ENCODE measurements at places on chromosomes 7 and 10.

- no peak for DNase-seq
Observed at GRCh38 chr7:151330661-151331060, 11.0 kb upstream of the NUB1 start.

GRCh38 chr10:91694170-91694794 is 61.4 kb upstream of the PPP1R3C start:
- DNase-seq, result peak; percentile 22

GRCh38 chr7:42241424-42241823 is 4.4 kb upstream of the GLI3 start:
- DNase-seq, result peak; percentile 61

DNA sequence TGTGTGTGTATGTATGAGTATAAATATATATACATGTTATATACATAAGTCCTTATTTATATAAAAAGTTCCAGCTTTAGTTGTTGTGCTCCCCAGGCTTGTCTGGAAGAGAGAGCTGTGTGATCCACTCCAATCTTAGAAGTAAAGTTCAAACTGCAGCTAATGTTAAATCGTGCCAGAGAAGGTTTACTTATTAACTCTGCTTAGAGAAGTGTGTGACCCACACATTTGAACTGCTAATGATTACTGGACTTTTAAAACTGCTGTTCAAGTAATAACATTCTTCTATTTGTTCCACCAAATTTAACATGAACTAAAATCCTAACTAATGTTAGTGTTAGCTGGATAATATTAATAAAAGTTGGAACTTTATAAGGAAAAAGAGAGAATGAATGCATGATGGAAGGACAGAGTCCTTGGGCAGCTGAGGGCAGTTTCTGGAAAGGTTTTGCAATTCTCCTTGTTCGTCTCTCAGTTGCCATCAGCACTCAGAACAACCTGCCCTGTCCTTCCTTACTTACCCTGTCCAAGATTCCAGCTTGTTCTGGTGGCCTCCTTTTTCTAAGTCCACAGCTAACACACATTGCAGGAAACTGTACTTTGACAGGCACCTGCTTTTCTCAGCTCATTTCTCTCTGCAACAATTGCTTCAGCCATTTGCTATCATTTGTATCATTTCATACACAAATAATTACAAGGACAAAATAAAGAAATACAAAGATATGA is 162.6 kb downstream of the FAM107B start:
- DNase-seq, result no peak

- DNase-seq, result peak; percentile 35
Observed at GRCh38 chr10:29328983-29329382, 40.1 kb downstream of the LYZL1 start.

GRCh38 chr7:99123571-99124033 is 20.3 kb downstream of the SMURF1 start:
- DNase-seq, result no peak

GRCh38 chr10:121368347-121369025 is 229.8 kb downstream of the FGFR2 start:
- DNase-seq, result peak; percentile 56

GRCh38 chr10:20088061-20088701 is 271.9 kb downstream of the PLXDC2 start:
- peak; percentile 74 for DNase-seq

GRCh38 chr7:83541187-83541960 is 107.6 kb downstream of the SEMA3E start:
- no peak for DNase-seq

- no peak for DNase-seq
Observed at GRCh38 chr7:116986611-116987565, 33.6 kb downstream of the ST7 start.

DNA sequence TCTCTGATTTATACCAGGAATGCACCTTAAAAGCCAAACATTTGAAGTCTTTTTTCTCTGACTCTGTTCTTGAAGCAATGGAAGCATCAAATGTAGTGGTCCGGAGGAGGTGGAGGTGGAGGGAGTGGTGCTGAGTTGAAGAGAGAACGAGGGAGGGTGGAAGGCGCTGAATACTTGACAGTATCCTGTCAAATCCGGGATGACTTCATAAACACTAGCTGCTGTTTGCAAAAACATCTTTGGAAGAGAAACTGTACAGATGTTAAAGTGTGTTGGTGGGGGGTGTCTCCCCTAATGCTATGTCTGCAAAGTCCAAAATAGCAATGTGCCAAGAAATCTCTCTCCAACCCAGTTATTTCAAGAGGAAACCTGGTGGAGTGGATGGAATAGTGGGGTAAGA is 328.5 kb upstream of the AUTS2 start:
- DNase-seq, result peak; percentile 64

GRCh38 chr10:1241322-1241890 is 185.2 kb downstream of the WDR37 start:
- DNase-seq, result no peak

DNA sequence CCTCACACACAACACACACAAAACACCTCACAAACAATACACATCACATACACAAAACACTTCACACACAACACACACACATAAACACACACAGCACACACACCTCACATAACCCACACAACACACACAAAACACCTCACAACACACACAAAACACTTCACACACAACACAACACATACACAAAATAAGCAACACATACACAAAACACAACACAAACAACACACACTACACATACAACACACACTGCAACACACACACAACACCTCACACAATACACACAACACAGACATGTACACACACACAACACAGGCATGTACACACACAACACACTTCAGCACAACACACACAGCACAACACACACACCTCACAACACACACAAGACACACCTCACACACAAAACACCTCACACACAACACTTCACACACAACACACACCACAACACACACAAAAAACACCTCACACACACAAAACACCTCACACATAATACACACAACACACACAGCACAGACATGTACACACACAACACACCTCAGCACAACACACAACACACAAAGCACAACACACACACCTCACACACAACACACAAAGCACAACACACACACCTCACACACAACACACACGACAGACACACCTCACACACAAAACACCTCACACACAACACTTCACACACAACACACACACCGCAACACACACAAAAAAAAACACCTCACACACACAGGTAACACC is 107.5 kb downstream of the TNS3 start:
- DNase-seq, result no peak

DNA sequence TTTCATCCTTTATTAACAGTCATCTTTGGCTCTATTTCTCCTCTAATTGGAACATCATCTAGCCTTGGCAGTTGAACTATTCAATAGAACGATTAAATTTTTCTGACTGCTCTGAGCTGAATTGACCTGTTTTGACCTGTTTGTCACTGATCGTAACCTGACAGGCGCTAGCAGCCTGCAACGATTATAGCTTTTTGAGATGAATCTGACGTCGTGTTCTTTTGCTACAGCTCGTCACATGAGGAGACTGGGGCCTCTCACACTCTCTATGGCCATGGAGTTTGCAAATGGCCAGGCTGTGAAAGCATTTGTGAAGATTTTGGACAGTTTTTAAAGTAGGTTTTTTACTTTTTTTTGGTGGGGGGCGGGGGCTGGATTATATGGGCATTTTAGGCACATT is 229.8 kb downstream of the FOXP2 start:
- DNase-seq, result no peak

GRCh38 chr7:18132811-18133210 is 105.2 kb upstream of the PRPS1L1 start:
- DNase-seq, result no peak

DNA sequence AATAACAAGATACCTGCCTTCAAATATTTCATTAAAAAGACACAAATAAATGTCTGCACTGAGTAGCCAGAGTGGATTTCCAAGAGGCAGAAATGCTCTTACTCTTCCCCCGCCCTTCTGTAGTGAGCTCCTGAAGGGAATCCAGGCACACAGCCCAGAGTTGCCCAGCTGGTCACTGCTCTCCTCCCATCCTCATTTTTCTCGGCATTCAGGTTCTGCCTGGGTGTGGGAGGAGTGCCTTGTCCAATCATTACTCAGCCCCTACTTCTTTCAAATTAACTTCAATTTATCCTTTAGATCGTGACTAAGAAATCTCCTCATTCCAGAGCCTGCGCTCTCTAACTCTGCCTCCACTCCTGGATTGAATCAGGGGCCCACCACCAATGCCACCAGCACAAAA is 12.2 kb downstream of the CCDC6 start:
- peak; percentile 67 for DNase-seq

- no peak for DNase-seq
Observed at GRCh38 chr10:92699193-92699517, 9.4 kb downstream of the HHEX start.

DNA sequence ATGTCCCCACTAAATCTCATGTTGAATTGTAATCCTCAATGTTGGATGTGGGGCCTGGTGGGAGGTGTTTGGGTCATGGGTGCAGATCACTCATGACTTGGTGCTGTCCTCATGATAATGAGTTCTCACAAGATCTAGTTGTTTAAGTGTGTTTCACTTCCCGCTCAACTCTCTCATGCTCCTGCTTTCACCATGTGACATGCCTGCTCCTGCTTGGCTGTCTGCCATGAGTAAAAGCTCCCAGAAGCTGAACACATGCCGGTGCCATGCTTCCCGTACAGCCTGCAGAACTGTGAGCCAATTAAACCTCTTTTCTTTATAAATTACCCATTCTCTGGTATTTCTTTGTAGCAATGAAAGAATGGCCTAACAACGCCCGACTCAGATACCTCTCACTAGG is 6.2 kb upstream of the PSTK start:
- DNase-seq, result no peak

- no peak for DNase-seq
Observed at GRCh38 chr7:41028580-41028979, 674.3 kb downstream of the INHBA start.

GRCh38 chr10:77865580-77866324 is 60.8 kb downstream of the DLG5 start:
- no peak for DNase-seq

DNA sequence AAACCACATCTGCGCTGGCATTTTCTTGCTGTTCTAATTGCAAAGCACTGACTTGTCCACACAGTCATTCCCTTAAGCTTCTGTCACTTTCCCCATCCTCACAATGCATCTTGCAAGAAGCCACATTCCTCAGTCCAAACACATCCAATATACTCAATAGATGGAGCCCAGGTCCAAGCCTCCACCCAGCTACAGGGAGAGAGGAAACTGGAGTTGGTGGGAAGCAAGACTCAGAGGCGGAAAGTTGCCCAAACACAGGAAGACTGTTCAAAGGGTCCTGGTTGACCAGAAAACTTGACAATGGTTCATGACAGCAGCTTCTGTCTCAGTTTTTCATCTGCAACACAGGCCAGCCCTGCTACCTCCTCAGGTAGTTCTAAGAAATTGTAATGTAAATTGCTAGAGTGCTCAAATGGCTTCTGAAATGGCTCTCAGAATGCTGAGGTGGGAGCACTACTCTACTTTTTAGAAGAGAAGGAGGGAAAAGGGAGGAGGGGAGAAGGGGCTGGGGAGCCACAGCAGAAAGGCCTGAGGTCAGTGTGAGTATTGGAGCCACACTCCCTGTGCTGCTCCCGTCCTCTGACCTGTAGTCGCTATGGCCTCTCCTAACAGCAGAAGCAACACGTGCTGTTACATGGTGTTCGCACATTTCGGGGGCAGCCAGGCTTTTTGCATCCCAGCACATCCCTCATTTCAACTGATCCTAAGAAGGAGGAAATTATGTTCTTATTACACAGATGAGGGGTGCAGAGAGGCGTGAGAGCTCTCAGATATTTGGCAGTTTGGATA is 46.9 kb upstream of the GPR26 start:
- no peak for DNase-seq

DNA sequence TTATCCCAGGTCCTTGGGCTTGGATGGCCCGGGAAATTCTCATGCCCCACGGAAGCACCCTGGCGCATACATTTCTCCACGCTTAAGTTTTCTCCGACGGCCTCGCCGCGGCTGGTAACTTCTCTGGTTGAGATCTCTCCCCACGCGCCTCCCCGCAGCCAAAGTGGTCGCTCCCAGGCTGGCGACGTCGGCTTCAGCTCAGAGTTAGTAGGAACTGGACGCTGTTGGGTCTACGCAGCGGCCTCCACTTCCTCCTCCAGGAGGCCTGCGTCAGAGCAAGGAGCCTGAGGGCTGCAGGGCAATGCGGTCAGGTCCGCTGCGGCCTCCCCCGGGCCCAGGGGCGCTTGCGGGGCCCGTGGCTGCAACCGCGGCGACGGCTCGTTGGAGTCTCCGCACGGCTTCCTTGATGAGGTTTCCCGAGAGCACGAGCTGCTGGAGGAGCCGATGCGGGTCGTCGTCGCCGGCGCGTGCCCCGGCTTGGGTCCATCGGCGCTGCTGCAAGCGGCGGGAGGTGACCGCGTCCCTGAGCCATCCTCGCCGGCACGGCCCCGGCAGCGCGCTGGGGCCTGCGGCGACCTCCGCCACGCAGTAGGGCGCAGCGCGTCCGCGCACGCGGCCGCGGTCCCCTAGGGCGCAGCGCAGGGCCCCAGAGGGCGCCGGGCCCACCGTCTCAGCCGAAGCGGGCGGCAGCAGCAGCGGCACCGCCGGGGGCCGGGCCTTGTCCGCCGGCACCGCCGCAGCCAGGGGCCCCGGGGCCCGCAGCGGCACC is 744 bp downstream of the FRAT2 start:
- DNase-seq, result peak; percentile 57

- DNase-seq, result no peak
Observed at GRCh38 chr10:15842556-15843169, 17.6 kb downstream of the MINDY3 start.

DNA sequence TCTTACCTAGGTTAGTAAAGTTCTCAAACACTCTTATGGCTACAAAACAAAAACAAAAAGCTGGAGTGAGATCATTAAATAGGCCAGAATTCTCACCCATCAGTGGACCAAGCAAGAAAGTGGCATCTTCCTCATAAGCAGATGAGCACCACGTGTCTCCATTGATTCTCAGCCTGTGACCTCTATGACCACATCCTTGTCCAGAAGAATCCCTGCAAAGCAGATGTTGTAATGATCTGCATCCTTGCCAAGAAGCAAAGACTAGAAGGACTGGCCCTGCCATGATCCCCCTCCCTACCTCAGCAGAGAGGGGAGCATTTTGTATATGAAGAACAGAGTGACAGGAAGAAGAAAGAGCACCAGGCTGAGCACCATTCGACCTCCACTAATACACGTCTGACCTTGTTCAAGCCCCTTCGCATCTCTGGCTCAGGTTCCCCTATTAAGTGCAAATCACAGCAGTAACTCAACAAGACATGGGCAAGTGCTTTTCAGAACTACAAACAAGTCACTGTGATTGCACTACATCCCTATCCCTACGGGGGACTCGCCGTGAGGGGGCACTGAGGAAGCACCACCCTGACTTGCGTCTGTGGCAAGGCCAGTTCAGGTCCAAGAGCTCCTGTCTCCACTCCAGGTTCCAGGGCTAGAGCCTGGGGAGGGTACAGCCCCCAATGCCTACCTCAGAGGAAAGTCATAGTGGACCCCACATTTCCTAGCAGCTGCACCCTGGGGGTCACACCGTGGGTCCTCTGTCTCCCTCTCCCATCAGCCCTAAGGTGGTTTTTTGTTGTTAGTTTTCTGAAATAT is 22.2 kb upstream of the RASSF4 start:
- no peak for DNase-seq

Data from tongue (tissue), 3 donors.